Fibroblast of villous mesenchyme (primary cell): ENCODE measurements at places on chromosomes 12 and 14. TPM values are rescaled to one million over a fixed set of nuclear protein-coding genes. Genes with fewer than 3 reads are reported as not detected.

The SIX1 gene
- under 0.01 and 0.64 TPM in 2 replicates for total RNA-seq

The ARHGEF25 gene
- total RNA-seq, result 28.0 and 48.4 TPM in 2 replicates

The TAS2R20 gene
- total RNA-seq, result 5.2 and 5.5 TPM in 2 replicates

The PLEK2 gene
- total RNA-seq, result 2.2 and 4.5 TPM in 2 replicates

The TOMM20L gene
- not detected in 2 replicates for total RNA-seq

The OSGEP gene
- total RNA-seq, result 36.3 and 41.2 TPM in 2 replicates

The CLEC4A gene
- total RNA-seq, result under 0.01 and 0.32 TPM in 2 replicates

The BIN2 gene
- total RNA-seq, result not detected in 2 replicates

The CD27 gene
- total RNA-seq, result under 0.01 and 0.32 TPM in 2 replicates

The TBC1D30 gene
- under 0.01 TPM in 2 replicates for total RNA-seq

The CCT2 gene
- total RNA-seq, result 250 and 330 TPM in 2 replicates

The SIX4 gene
- 8.7 and 14.7 TPM in 2 replicates for total RNA-seq

The OR6C2 gene
- total RNA-seq, result not detected in 2 replicates

The LMO3 gene
- under 0.01 and 0.43 TPM in 2 replicates for total RNA-seq

The TSPAN11 gene
- 0.32 and 0.43 TPM in 2 replicates for total RNA-seq

The SUDS3 gene
- 34.1 and 53.5 TPM in 2 replicates for total RNA-seq

The FOXN4 gene
- total RNA-seq, result not detected in 2 replicates

The HELB gene
- total RNA-seq, result 1.7 and 2.3 TPM in 2 replicates
